ENCODE measurements at places on chromosomes 2 and 18.
A peak's percentile ranks its signal among the peaks of the same experiment; 100 is the strongest.

- peak; percentile 20 for DNase-seq
Observed at GRCh38 chr2:142180820-142181533, 50.2 kb upstream of the LRP1B start.

DNA sequence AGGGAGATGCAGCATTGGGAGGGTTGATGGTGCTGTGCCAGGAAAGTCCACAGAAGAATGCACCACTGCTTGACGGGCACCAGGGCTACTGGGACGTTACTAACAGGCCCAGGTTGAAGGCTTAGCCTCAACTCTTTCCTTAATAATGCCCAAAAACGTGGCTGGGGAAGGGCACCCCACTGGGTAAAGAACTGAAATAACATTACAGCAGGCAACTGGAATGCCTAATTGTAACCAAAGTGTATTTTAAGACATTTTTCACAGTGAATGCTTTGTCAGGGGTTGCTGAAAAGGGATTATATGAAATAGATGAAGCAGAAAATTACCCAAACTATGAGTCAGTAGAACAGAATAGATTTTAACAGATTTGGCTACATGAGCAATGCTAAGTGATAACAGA lies 191.3 kb downstream of the CMPK2 start:
- peak; percentile 63 for DNase-seq

DNA sequence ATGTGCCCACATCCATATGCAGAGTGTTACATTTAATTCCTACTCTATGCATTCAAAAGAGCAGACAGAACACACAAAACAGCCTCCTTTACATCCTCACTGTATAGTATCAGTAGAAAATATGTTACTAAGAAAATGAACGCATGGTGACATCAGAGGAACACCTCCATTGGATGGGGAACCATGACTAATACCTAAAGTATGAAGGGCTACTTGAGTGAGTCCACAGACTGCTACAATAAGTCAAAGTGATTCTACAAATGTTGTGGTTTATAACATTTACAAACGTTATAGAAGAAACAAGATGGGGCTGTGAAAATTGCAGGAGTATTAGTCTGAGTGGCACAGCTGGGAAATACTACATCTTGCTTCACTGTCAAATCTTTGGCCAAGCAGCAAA lies 1830.9 kb upstream of the PIK3C3 start:
- peak; percentile 3 for DNase-seq

- DNase-seq: no peak
Observed at GRCh38 chr2:60094450-60094929, 459.0 kb downstream of the BCL11A start.

DNA sequence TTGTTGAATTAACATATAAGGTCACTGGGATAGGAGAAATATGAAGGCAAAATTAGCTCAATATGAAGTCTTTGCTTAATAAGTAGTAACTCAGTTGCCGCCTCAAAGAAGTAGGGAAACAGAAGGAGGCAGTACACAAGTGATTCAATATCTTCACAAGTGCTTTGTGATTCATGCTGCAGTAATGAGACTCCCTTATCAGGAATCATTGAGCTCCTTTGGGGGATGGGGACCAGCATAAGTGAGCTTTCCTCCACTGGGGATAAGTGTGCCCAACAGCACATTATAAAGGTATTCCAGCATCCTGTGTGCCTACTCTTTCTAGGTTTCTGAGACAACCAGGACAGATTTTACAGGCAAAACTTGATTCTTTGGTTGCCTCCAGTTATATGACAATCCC lies 323.4 kb upstream of the UBE2E3 start:
- DNase-seq: peak; percentile 19

Data from fibroblast of skin of scalp (primary cell).